ENCODE measurements at places on chromosomes 7 and 10.

- no peak for DNase-seq
These were observed 282.1 kb upstream of the BMPER start for GRCh38 chr7:33623267-33623666.

GRCh38 chr10:118370499-118370898 lies 28.4 kb upstream of the FAM204A start:
- no peak for DNase-seq

DNA sequence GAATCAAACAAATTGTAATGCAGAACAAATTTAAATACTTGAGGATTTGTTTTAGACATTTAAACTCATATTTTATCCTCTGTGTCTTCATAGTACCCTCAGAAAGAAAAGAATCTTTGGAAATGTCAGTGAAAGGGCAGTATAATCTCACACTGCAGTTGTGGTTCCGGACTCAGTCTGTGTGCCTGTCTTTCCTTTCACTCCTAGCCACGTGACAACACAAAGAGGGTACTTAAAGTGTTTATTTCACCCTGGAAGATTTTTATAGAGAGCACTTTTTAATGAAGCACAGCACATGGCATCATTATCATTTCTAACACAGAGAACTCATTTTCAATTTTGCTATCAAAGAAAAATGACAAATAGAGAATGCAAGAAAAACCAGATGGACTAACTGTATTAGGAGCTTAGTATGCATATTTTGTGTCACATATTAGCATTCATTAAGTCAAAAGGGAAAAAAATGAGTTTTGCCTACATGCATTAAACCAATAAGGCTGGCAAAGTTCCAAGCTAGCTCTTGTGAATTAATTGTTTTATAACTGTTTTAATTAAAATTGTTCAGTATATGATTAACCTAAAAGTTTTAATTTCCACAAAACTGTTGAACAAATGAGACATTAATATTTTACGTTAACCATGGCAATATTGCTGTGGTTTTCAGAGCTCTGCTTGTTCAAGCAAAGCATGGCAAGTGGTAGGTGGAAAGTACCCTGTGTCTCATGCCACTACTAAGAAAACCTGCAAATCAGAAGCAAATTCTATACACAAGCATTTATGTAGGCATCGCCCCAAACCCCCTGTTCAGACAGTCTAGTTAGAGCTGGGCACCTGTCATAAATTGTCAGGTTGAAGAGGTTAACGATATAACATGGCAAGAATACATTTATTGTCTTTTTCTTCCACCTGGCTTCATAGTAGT lies 65.9 kb downstream of the AUTS2 start:
- no peak for DNase-seq

- peak; percentile 41 for DNase-seq
These were observed 215.9 kb downstream of the RAB11FIP2 start for GRCh38 chr10:117830787-117831212.

GRCh38 chr7:92631067-92631849 lies 41.1 kb upstream of the FAM133B start:
- DNase-seq = no peak

DNA sequence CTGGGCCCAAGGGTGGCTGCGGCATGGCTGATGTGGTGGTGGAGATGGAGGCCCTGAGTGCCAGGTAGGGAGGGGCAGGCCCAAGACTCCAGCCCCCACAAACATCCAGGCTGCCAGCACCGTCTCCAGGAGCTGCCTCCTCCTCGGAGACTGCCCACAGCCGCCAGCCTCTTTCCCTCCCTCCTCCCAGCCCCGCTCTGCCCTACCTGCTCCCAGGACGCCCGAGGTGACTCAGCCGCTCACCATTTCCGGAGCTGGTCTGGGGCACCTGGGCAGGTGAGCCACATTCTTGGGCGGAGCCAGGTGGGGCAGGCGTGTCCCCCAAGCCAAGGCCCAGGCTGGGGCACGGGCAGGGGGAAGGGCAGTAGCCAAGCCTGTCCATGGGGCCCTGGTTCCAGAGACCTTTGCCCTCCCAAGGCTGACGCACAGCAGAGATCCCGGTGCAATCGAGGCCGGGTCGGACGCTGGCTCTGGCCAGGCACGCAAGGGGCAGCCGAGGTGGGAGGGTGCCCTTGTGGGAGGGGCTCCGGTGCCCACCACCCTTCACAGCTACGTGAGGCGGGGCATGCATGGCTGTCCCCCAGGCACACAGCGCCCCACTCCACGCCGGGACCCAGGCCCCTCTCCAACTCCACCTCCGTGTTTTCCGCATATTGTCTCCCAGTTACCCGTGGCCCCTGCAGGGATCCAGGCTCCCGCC lies 8.8 kb downstream of the ADAP1 start:
- no peak for DNase-seq

DNA sequence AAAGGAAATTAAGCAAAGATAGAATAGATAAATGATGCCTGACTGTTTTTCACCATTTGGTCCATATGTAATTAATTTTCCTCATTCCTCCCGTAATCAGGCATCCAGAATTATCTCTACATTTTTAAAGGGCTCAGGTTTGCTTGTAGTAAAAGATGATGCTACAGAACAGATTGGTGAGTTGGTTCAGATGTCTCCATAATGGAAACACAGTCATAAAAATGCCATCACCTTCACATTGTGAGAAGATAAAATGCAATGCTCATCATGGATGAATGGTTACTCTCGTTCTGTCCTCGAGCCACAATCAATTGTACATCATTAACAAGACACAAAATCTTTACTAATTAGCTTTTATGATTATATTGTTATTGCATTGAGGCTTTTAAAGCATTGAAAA lies 64.9 kb upstream of the CELF2 start:
- no peak for DNase-seq

DNA sequence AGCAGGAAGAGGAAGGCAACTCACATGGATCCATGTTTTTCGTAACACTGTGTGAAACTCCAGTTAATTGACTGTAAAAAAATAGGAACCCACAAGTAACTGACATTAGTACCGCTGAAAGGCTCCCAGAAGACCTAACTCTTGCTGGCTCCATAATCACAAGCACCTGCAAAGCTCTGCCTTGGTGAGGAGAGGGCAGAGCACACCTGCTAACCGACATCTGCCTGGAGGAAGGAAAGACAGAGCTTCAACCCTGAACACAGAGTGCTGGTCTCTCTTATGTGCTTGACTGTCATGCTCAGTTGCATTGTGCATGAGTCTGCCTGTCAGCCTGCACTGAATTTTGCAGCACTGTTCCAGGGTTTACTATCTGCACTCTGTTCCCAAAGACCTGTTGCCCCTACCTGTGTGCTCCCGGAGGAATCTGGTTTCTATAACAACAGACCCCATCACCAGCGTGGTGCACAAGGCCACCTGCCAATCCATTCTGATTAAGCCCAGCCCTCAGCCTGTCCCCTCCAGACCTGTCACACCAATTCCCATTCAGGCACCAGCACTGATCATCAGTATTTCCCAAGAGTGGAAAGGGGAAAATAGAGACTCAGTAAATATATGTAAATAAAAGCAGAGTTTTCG lies 63.1 kb upstream of the ANKRD1 start:
- no peak for DNase-seq

- DNase-seq = no peak
These were observed 612.2 kb upstream of the MKI67 start for GRCh38 chr10:128738386-128738915.

DNA sequence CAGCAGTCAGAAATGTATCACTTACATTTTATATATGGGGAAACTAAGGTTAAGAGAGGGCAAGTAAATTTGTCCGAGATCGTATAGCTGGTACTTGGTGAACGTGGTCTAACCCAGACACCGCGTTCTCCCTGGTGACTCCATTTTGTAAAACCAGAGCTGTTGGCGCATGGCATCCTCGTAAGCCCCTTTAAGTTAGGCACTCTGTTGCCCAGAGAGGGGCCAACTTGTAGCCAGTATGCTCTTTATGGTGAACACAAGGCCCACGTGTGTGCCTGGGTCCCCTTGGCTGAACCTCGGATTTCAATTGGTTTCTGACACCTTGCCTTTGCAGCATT lies 39.7 kb upstream of the ZNF518A start:
- no peak for DNase-seq

GRCh38 chr7:11727864-11728263 lies 104.1 kb downstream of the THSD7A start:
- DNase-seq = no peak
